Activated naive CD4-positive, alpha-beta T cell treated with Interleukin-2 at 50 U/mL for 16 hours (primary cell): ENCODE measurements at places on chromosomes 4 and X.

- no peak for DNase-seq
These were observed 16.9 kb upstream of the HPRT1 start for GRCh38 chrX:134443020-134443419.

GRCh38 chr4:95701500-95702170 is 138.3 kb upstream of the PDHA2 start:
- no peak for DNase-seq

GRCh38 chrX:111520506-111520905 is 9.1 kb downstream of the SERTM2 start:
- DNase-seq, result no peak

DNA sequence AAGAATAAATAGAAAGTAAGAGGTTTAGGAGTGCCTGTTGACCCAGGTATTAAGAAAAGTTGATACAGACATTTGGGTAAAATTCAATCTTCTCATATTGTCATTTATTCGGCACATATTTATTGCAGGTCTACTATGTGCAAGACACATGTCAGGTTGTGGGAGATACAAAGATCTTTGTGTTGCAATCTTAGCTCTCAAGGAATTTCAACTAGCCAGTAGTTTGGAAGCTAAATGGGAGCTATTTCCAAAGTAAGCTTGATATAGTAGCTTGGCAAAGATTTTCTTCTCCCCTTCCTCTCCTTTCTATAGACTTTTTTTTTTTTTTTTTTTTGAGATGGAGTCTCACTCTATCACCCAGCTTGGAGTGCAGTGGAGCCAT is 122.9 kb downstream of the SYNPO2 start:
- no peak for DNase-seq

DNA sequence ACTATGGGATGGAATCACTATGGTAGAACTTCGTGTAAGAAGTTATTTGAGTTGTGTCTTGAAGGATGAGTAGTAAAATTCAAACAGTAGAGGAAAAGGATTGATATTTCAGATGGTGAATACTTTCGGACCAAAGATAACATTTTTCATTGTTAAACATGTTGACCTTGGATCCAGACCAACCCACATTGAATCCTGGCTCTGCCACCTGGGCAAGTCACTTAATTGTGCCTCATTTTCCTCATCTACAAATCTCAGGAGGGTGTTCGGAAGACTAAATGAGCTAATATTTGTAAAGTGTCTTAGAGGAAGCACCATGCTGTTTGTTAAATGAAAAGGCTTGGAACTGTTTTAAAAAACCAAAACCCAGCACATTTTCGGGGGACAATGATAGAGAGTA is 1.4 kb upstream of the AIFM1 start:
- DNase-seq, result no peak

DNA sequence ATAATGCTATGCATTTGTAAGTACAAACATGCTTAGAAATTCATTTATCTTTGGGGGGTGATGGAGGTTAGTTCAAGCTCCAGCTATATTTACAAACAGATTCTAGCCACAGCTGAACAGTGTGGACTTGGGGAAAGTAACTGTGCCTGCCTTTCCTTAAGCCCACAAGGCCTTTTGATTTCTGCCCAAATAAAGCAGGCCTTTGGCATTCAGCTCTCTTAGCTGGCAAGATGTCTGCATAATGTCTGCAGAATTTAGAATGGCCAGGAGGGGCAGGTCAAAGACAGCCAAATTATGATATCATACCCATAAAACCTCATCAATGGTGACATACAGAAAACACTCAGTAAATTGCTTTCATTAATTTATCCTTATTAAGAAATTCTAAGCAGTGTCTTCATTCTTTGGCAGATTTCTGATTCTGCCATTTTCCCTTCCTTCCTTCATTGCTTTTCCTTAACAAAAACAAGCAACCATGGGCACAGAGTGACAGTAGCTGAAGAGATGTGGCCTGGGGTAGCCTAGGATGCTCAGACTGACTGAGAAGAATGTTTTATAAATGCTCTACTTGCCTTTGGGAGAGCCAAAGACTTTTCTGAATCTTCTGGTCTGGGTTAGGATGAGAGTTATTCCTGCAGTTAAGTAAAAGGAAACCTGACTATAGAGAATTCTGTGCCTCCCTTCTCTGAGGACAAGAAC is 538.7 kb upstream of the NR3C2 start:
- DNase-seq, result no peak

- DNase-seq, result no peak
These were observed 96.2 kb upstream of the APOOL start for GRCh38 chrX:84907324-84907968.

- DNase-seq, result no peak
These were observed 227.1 kb downstream of the ADGRL3 start for GRCh38 chr4:61427099-61427817.

DNA sequence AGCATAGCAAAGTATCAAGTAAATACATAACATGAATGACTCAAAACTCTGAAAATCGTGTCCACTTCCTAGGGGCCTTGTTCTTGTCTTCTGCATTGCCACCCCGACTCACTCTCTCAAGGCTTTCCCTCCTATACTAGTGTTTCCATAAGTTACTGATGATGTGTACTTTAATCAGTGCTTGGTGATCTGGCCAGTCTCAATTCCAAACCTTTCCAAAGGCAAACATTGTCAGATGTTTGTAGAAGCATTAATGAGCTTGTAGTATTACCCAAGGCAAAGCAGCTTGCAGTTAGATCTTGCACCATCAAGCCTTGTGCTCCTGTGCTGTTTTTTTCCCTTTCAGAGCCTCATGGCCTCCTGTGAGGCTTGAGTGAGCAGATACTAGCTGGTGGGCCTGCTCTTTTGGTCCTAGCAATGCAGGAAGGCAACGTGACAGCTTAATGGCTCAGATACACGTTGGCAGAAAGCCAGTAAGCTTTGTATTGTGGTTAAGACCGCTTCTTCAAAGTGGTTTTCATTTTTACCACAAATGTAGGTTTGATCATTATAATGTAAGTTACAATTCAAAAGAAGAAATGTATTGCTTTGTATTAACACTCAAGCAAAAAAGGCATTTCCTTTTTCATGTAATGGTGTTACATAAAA is 51.8 kb downstream of the RBPJ start:
- DNase-seq, result peak; percentile 32

DNA sequence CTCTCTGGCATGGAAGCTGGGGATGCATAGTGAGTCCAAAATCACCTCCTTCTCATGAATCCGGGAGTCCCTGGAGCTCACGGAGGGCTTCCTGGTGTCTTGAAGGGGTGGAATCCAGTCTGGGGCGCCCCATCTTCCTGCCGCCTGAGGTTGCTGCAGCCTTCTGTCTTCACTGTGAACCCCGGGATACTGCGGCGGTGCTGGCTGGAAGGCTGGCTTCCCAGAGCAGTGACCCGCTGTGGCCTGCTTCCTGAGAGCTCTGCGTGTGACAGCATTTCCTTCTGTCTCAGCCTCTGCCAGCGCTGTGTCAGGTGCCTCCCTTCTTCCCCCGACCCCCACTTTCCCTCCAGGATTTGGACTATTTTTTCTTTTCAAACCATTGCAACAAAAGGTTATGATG is 98.8 kb upstream of the STOX2 start:
- no peak for DNase-seq

DNA sequence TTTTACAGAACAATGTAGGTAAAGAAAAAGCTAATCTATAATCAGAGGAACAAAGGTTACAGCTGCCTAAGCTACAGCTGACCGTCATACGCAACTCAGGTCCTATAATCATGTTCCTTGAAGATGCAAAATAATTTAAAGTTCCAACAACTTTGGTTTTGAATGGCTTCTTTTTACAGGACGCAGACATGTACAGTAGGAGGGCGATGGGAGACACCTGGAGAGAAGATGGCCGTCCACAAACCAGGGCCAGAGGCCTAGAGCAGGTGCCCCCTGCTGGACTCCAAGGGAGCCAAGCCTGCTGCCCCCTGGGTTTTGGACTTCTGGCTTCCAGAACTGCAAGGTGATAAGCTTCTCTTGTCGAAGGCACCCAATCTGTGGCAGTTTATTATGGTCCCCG is 10.6 kb downstream of the HGFAC start:
- DNase-seq, result no peak

DNA sequence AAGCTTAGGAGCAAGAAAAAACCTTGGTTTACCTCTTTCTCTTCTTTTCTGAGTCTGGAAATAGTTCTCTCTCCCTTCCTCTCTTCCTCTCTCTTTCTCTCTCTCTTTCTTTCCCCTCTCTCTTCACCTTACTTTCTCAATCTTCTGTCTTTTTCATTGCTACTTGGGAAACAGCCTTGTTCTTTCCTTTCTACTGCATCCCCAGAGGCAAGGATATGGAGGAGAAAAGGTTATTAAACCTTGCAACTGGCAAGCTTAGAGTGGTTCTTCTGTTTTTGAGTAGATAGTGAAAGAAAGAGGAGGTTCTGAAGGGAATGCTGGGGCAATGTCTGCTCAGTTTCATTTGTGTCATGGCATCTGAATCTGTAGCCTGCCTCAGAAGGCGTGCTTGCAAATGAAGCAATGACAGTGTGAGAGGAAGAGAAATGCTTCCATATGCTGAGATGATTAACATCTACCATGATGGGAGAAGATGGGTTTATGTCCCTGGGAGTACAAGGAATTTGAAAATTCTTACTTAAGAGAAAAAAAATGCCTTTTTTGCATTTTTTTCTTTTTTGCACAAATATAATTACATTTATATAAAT is 190.6 kb downstream of the CEP135 start:
- no peak for DNase-seq

GRCh38 chr4:122758033-122758432 is 25.5 kb downstream of the BBS12 start:
- DNase-seq, result no peak

DNA sequence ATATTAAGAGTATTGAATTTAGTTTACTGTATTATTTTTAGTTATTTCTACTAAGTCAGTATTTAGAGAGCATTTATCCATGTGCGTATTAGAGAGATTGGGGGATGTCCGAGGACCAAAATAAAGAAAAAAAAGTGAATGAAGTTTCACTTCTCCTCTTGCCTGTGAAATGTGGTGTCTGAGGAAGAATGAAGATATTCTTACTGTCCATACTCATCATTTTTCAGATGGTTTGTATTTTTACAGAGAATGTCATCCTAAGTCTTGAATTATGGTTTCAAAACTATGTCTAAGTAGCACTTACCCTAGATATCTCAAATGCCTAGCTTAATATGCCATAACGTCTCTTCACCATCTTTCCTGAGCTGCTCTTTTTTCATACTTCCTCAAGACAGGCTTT is 854.3 kb downstream of the C4orf33 start:
- no peak for DNase-seq

- DNase-seq, result no peak
These were observed 164.7 kb upstream of the LEF1 start for GRCh38 chr4:108333353-108333942.

- no peak for DNase-seq
These were observed 132.9 kb downstream of the CHIC2 start for GRCh38 chr4:53931461-53931961.

- DNase-seq, result no peak
These were observed 145.5 kb downstream of the AREG start for GRCh38 chr4:74590476-74590875.

DNA sequence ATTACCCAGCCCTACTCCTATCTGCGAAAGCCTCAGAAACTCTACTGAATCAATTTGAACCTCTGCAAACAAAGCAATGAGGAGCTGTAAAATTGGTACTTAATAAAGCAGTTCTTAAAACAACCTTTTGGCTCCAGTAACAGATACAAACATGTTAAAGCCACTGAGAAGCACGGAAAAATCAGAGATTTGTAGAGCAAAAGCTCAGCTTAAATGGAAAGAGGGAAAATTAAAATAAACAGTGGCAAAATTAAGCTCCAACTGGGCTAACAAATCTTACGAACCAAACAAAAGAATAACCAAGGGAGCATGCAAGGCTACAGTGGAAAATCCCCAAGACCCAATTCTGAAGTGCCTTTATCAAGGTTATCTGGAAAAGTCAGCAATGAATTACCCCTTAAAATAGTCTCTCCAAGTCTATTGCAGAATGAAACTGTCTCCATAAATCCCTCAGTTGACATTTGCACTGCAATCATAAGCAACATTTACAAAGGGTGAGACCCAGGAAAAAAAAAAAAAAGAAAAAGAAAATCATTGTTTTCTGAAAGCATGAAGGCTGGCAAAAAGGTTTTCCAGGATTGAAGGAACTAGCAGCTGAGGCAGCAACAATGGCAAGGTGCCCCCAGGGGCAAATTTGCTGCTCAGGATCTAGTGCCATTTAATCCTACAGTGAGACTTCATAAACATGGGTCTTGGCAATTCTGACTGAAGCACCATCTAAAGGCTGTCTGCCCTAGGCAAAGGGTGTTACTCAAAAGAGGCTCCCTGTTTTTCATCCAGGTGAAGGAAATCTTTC is 40.1 kb downstream of the USP46 start:
- no peak for DNase-seq
